ENCODE measurements at places on chromosomes 2 and 18.
A peak's percentile ranks its signal among the peaks of the same experiment; 100 is the strongest.

- no peak for DNase-seq
These were observed 613.4 kb downstream of the DCC start for GRCh38 chr18:52953387-52953786.

GRCh38 chr2:175218551-175218950 is 37.0 kb upstream of the ATP5MC3 start:
- DNase-seq: no peak

DNA sequence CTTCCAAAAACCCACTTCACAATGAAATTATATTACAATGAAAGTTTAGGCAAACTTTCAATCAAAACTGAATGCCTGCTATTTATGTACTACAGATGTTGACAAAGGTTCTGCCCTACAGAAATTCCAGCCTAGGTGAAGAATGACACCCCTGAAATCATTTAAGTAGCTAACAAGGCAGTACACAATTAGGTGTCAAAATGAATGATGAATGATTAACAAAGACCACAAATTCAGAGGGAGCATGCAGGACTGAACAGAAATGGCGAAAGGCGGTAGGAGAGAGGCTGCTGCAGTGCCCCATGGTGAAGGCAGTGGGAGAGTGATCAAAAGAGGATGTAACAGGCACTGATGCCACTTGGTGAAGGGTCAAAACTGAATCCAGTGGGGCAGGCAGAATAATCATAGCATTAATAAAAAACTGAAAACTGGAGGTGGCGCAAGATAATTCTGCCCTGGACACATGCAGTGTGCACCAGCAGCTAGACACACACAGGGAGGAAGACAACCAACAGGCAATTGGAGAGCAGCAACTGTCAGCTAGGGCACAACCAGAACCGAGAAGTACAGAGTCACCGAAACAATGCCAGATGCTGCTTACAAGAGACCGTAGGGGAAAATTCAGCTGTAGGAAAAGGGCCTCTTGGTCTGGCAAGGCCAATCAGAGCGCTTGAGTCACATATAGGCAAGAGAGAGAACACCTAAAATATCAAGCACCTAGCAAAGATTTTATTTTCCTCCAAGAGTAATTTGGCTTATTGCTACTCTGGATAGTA is 4.5 kb downstream of the TMEM131 start:
- no peak for DNase-seq

DNA sequence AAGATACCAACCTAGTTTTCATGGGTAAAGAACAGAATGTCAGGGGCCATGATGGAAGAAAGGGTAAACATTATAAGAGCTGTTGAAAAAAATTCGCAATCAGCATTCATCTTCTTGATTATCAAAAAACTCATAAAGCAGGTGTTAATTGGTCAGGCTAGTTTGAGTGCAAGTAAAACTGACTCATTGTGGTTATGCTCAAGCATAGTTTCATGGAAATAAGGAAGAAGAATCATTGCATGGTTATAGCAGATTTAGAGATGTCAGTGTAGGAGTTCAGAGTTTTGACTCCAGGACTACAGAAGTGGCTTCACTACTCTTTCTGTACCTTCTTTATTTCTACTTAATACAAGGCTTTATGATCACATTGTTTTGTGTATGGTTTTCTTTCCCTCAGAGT is 26.9 kb upstream of the CDH19 start:
- no peak for DNase-seq

- no peak for DNase-seq
These were observed 351.6 kb downstream of the EIPR1 start for GRCh38 chr2:3025984-3026383.

DNA sequence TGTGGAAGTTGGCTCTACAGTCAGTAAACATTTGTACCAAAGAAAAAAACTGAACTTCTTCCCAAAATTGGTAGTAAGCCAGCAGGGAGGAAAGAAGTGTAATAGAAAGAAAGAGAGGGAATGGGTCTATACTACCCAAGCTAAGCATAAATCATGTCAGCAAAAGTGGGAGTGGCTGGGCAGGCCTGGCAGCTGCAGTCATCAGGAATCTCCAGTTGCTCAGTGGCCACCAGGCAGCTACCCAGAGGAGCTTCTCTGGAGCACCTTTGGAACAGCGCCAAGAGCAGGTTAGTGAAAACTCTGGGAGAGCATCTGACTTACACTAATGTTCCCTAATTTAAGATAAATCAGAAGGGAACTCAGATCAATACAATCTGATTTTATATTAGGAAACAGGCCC is 14.3 kb downstream of the FRZB start:
- no peak for DNase-seq

- peak; percentile 58 for DNase-seq
These were observed 276.1 kb downstream of the RDH14 start for GRCh38 chr2:18284331-18284730.

GRCh38 chr2:26934335-26934724 is 36.1 kb upstream of the MAPRE3 start:
- DNase-seq: no peak

- DNase-seq: no peak
These were observed 69.7 kb downstream of the FHOD3 start for GRCh38 chr18:36366994-36367839.

DNA sequence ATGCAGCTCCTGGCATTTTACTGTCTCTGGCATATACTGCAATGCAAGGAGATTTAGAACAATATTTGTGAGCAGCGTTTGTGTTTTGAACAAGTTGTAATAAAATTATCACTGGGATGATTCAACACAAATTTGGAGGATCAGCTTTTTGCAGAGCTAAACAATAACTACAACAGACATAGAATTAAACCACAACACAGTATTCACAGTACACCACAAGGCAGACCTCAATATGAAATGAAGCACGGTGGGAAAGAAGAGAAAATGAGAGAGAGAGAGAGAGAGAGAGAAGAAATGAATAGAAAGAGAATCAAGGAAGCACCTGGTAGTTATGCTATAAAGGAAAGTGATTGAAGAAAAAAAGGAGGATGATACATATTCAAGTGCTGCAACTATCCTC is 39.4 kb downstream of the HOXD1 start:
- no peak for DNase-seq

DNA sequence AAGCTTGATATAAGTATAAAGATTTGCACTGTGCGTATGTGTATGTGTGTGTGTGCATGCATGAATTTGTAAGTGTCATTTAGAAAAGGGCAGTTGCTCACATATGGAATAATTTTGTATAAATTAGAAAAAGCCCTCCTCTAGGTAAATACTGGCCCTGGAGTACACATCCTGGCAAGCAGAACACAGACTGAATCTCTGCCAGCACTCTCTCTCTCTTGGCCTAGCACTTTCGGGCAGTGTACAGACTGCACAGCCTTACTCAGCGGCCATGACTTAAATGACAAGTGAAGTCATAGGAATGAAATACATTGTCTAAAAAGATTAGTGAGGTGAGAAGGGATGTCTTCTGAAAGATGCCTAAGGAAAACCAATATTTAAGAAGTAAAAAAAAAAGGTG is 214.1 kb downstream of the RDH14 start:
- DNase-seq: no peak

- DNase-seq: no peak
These were observed 523.1 kb downstream of the PLCL1 start for GRCh38 chr2:198327526-198327925.

DNA sequence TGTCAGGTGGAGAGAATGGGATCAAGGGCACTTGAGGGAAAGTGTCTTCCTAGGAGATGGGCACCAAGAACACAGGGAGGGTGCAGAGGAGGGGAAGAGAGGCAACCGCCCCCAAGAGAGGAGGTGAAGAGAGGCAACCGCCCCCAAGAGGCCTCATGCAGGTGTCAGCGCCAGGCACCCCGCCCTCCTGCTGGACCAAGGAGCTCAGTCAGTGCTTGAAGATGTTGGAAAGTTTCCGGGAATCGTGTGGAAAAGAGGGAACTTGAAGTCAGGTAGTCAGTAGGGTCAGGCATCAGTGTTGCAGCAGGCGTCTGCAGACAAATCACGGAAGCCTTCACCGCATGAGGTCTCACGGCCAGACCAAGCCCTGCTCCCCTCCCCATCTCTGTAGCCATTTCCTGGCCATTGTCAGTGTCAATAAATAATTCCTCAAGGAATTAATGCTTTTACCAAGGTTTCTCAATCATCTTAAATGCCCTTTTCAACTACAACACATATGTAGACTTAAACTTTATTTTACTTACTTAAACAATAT is 353.1 kb downstream of the EIPR1 start:
- no peak for DNase-seq

- DNase-seq: no peak
These were observed 44.2 kb downstream of the LRRFIP1 start for GRCh38 chr2:237671466-237672138.

DNA sequence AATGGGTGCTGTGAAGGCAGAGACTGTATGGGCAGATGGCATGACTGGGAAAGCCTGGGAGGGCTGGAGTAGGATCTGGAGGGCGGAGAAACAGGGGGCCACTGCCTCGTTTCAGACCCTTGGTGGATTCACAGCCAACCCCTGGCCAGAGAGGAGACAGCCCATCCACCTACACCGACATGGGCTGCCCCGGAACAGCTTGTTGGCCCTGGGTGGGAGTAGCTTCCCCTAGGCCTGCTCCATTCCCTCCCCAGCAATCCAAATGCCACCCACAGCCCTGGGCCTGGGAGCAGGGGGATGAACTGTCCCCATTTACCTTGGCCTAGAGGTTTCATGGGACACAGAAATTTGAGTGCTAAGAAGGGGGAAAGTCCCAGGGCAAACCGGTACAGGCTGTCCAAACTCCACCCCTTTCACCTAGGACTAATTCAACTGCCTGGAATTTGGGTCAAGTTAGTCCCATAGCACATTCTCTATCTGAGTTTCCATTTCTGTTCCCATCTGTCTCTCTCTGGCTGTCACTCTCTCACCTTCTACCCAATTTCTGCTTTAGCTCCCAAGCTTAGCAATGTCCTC is 37.0 kb downstream of the LBH start:
- DNase-seq: no peak

- DNase-seq: no peak
These were observed 779.8 kb downstream of the RNF144A start for GRCh38 chr2:7697052-7697451.

DNA sequence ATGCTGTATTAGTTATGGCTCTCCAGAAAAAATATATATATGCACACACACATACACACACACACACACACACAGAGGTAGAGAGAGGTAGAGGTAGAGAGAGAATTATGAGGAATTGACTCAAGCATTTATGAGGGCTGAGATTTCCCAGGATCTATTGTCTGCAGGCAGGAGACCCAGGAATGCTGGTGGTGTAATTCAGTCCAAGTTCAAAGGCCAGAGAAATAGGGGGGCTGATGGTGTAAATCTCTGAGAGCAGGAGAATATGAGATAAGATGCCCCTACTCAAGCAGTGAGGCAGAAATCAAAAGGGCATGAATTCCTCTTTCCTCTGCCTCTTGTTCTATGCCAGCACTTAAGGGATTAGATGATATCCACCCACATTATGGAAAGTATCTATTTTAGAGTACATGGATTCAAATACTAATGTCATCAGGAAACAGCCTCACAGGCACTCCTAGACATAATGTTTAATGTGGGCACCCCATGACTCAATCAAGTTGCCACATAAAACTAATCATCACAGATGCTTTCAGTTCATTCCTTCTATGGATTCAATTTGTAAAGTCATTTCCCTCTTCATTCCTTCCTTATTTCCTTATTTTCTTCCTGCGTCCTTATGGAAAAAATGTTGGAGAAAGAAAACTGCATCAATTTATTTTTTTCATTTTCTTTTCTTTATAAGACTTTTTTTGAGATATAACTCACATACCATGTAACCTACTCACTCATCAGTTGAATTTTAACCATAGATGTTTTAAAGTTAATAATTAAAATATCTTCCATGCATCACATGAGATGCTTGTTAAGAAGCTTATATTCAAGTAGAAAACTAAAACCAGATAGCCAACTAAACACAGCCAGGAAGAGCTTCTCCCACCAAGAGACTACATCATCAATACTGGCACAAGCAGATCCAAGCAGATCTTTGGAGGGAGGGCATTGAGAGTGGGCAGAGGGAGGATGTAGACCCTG is 406.2 kb downstream of the MBD2 start:
- DNase-seq: no peak

DNA sequence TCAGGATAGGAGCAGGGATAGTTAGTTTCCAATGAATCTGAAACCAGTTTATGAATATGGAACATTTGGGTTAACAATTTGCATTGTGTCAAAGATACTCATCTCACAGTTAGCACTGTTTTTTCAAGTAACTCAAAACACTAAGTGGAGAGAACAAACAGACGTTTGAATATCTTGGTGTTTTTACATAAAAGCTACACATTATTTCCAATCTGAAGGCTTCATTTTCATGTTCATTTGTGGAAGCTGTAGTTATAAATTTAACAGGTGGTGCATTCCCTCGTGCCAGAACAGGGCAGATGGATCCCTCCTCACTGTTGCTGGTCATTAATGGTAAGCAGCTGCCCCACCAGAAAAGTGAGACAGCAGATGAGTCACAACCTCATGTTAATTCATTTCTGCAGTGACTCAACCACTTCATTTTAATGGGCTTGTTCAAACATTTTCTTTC is 286.9 kb downstream of the TMX3 start:
- peak; percentile 57 for DNase-seq

- DNase-seq: no peak
These were observed 134.2 kb upstream of the HNRNPA3 start for GRCh38 chr2:177078416-177078815.

DNA sequence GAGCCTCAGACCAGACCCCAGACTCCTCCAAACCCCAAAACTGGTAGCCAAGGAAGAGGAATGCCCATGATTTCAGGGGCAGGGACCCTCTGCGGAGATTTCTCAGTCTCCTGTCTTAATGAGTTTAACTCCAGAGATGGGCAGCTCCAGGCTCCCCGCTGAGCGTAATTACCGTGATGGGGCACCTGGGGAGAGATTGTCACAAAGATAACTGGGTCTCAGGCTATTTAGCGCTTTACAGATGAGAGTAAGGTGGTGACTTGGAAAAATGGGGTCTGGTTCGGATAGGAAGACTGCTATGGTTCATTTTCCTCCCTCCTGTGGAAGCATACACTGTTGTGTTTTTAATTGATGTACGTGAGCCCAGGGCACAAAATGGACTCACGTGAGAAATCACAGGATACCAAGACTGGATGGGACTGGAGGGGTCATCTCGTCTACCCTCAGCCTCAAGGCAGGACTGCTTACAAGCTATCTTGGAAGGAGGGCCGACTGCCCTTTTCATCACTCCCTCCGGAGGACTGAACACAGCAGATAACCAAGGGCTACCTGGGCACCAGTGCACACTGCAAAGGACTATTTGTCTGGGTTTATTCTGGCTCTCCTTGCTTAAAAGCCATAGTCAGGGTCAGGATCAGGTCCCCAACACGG is 427.8 kb downstream of the ZNF521 start:
- DNase-seq: no peak

GRCh38 chr2:168944065-168944464 is 43.0 kb downstream of the G6PC2 start:
- DNase-seq: no peak

DNA sequence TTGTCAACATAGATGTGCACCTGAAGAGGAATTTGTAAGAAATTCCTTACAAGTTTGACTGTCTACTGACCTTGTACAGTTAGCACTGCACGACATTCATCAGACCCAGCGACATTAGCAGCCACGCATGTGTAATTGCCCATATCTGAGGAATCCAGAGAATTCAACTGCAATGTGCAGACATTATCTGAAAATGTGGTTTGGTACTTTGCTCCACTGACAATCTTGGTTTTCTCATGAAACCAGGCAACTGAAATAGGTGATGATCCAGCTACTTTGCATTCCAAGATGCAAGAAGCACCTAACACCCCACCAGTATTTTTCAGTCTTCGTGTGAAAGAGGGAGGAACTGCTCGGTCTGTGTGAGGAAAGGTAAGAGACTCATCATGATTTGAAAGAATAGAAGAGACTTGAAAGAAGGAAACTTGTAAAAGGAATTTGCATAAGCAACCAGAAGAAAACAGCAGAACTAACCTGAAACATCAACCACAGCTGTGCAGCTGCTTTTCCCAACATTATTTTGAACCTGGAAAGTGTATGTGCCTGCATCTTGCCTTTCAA is 83.4 kb downstream of the TTN start:
- no peak for DNase-seq

Data from fibroblast of gingiva (primary cell).